Nucleus accumbens (tissue), 56 donors: ENCODE measurements at places on chromosomes 12 and 14.

DNA sequence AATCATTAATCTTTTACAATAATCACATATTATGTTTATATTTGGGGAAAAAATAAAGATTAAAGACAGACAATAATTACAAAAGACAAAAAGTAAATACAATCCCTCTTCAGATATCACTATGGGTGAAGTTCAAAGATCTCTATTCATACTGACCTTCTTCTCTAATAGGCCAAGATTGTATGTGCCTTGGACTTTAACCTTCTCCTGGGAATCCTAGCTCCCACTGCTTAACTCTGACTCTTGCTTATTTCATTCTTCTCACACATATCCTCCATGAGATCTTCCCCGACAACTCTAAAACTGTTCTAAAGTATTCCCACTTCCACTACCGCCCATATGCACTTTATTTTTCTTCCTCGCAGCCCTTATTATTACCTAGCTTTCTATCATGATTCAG is 83.8 kb downstream of the EEA1 start:
- DNase-seq = no peak

DNA sequence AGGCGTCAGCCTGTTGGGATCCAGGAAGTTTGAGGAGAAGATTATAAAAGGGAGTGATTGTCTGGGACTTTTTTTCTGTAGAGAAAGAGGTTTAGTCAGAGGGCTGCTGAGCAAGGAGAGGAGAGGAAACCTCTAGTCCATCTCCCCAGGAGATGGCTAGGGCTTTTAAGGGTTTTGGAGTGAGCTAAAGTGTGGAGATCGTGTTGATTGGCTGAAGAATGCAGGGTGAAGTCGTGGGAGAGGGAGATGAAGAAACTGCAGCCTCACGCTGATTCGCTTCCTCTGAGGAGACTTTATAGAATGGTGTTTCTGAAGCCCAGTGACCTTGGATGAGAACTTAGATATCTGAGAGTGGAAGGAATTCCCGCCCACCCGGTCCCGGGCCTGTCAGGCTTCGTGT is 193.7 kb upstream of the PWP1 start:
- no peak for DNase-seq

GRCh38 chr12:1471224-1471623 is 123.2 kb downstream of the FBXL14 start:
- DNase-seq = no peak

GRCh38 chr12:68111995-68112394 is 47.5 kb downstream of the IFNG start:
- DNase-seq = no peak

- DNase-seq = no peak
Observed at GRCh38 chr12:121184425-121184824, 25.5 kb upstream of the P2RX4 start.

DNA sequence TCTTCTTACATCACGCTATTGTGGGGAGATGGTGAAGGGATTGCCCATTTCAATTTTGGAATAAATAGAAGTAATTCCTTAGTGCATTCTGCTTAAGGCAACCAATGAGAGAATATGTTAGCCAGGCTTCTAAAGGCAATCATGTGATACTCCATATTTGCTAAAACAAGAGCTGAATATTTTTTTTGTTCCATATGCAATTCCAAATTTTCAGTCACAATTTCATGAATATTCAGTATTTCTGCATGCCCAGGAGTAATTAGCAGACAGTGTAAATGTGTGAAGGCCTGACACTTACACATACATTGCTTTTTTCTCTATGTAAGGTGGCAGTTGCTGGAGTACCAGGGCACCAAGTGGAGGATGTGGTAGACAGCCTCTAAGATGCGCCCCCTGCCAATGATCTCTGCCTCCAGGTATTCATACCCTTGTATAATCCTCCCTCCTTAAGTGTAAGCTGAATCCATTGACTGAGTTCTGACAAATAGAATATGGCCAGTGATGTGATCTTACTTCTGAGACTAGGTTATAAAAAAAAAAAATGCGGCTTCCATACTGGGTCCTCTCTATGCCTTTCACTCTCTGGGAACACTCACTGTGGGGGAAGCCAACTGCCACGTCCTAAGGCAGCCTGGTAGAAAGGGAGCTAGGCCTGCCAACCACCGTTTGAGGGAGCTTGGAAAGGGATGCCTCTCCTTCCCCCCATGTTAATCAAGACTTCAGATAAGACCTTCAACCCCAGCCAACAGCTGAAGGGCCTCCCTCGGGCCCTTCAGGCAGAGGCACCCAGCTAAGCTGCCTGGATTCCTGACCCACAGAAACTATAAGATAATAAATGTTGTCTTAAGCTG is 62.7 kb upstream of the PTGR2 start:
- DNase-seq = no peak

- DNase-seq = no peak
Observed at GRCh38 chr14:103624860-103625259, 4.2 kb upstream of the KLC1 start.

DNA sequence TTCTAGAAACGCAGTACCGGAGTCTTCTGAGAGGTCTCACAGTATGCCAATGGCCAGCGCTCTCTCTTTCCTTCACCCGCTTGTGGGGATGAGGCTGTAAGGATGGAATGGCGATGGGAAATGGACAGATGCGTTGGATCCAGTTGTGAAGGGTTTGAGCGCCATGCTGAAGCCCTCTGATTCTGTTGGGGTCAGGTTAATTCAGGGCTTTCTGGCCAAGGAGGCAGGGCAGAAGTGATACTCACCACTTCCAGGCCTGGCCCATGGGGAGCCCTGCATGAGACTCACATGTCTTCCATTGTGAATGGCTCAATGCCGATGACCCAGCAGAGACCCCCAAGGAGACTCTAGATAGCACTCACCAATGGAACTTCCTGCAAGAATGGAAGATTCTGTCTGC is 114.3 kb downstream of the BCL11B start:
- no peak for DNase-seq

GRCh38 chr14:44798386-44799242 is 163.1 kb downstream of the KLHL28 start:
- DNase-seq = no peak

DNA sequence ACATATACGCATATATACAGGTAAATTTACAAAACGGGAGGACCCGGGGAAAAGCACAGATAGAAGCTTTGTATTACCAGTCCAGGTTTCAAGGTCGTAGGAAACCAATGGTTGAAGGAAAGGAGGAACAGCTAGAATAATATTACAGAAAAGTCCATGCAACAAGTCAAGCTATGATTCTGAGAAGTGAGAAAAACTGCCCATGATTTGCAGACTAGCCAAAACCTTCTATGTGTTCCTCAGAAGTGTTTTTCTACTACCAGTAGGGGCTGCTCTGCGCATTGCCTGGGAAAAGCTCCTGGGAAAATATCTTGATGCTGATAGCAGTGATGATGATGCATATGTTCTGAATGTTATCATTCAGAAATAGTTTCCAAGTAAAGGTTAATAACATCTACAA is 2.2 kb downstream of the PDZRN4 start:
- no peak for DNase-seq

DNA sequence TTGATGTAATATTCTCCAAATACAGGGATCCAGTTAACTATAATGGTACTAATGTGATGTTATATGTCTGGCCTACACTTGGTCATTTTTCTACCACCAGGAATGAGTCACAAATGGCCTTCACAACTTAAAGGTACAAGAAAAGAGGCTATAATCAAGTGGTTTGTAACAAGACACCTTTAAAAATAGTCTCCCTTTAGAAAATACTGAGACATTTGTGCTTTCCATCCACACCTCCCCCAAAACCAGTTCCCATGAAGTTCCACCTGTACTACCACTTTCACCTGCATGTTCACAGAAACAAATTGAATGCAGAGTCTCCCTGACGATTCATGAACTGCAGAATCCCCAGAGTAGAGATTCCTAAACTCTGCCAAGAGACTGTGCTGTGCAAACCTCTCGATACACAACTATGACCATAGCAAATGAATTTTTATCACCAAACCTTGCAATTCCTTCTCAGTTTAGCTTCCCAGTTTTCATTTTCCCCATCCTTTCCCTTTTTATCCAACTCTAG is 6.0 kb downstream of the BTG1 start:
- DNase-seq = no peak

DNA sequence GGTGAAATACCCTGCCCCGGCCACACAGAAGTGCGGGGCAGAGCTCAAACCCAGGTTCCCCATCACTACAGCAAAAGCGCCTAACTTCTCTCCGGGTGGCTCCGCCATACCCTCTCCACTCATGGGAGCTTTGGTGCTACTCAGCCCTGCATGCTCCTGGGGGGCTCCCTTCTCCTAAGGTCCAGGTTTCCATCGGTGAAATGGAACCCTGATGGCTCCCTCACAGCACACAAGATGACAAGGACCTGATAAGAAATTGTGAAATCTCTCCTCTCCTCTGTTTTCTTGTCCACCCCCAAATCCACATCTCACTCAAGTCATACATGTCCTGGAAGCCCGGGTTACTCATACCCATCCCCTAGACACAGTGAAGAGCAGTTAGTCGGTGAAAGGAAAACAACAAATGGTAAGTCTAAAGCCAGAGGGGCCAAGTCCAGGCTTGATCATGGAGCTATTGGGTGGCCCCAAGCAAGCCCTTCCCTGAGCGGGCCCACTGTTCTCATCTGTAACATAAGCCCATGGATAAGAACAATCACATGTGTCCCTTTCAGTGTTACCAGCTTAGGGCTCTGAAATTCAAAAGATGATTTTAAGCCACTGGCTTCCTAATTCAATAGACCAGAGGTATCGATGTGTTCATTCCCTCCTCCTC is 317.5 kb downstream of the BCL11B start:
- no peak for DNase-seq
